ENCODE measurements at places on chromosomes 12 and 14. TPM values are rescaled to one million over a fixed set of nuclear protein-coding genes. Genes with fewer than 3 reads are reported as not detected.

GRCh38 chr14:83300476-83301064 is 1766.9 kb upstream of the SEL1L start:
- DNase-seq = no peak
- no peaks in the 10 kb centered on the region for H3K36me3 ChIP-seq
- H3K4me3 ChIP-seq = no peak overlapping the region
- H3K4me1 ChIP-seq = peaks cover 3% of the 10 kb centered on the region
- H3K27ac ChIP-seq = no peak overlapping the region

- no peak overlapping the region for H3K4me3 ChIP-seq
- H3K27ac ChIP-seq = peak overlapping the region; percentile 59
- no peak for DNase-seq
- no peaks in the 10 kb centered on the region for H3K27me3 ChIP-seq
- H3K36me3 ChIP-seq = no peaks in the 10 kb centered on the region
Measured at GRCh38 chr14:77988970-77989369, 181.2 kb upstream of the NRXN3 start.

- H3K27me3 ChIP-seq = no peaks in the 10 kb centered on the region
- H3K27ac ChIP-seq = no peak overlapping the region
- DNase-seq = no peak
- no peaks in the 10 kb centered on the region for H3K4me1 ChIP-seq
Measured at GRCh38 chr14:26191123-26191522, 406.7 kb downstream of the NOVA1 start.

The POTEG gene
- total RNA-seq = not detected

DNA sequence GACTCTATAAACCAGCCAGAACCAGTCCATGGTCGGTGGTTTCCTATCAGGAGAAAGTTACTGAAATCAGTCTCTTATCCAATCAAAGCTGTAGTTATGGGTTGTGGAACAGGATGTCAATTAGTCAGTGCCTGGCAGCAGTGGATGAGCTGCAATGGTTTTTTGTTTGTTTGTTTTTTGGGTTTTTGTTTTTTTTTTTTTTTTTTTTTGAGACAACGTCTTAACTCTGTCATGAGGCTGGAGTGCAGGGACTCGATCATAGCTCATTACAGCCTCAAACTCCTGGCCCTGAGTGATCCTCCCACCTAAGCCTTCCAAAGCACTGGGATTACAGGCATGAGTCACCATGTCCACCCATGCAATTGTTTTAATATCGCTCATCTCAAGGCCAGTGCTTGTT is 113.3 kb upstream of the CAND1 start:
- peaks cover 2% of the 10 kb centered on the region for H3K27me3 ChIP-seq
- H3K27ac ChIP-seq = no peak overlapping the region
- no peak overlapping the region for H3K4me3 ChIP-seq
- no peaks in the 10 kb centered on the region for H3K36me3 ChIP-seq
- no peak for DNase-seq

- H3K4me3 ChIP-seq = no peak overlapping the region
- DNase-seq = peak; percentile 54
- H3K27me3 ChIP-seq = no peaks in the 10 kb centered on the region
Measured at GRCh38 chr14:38721822-38722431, 381.1 kb downstream of the SEC23A start.

GRCh38 chr14:59317798-59318505 is 129.5 kb downstream of the DAAM1 start:
- no peaks in the 10 kb centered on the region for H3K36me3 ChIP-seq
- no peaks in the 10 kb centered on the region for H3K27me3 ChIP-seq
- H3K27ac ChIP-seq = no peak overlapping the region
- no peak for DNase-seq

DNA sequence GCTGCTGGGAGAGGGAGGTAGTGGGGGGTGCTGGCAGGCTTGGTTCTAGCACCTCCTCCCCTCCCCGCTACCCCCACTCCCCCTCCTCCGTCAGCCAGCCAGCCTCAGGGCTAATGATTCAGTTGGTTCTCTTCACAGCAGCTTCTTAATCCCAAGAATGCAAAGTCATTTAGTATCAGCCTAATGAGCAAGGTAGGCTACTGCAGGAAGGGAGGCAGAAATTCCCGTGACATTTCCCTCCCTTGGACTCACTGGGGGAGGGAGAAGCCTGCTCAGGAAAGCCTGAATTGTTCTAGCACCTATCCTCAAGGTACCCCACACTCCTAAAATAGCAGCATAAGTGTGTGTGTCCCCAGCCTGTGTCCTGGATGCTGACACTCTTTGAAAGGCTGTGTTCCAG is 29.8 kb downstream of the ITPK1 start:
- no peaks in the 10 kb centered on the region for H3K27me3 ChIP-seq
- no peaks in the 10 kb centered on the region for H3K36me3 ChIP-seq
- peaks cover 47% of the 10 kb centered on the region for H3K4me1 ChIP-seq
- no peak overlapping the region for H3K4me3 ChIP-seq
- peak overlapping the region; percentile 27 for H3K27ac ChIP-seq

The GUCY2C gene
- total RNA-seq = not detected

The TCTN1 gene
- total RNA-seq = 59.1 TPM

The ZBTB42 gene
- 2.7 TPM for total RNA-seq

- no peaks in the 10 kb centered on the region for H3K4me1 ChIP-seq
- H3K27me3 ChIP-seq = peaks cover 4% of the 10 kb centered on the region
- no peak overlapping the region for H3K27ac ChIP-seq
- no peak for DNase-seq
- H3K4me3 ChIP-seq = no peak overlapping the region
Measured at GRCh38 chr12:47032644-47033043, 46.8 kb upstream of the PCED1B start.

GRCh38 chr12:6980740-6981139 is 10.0 kb downstream of the EMG1 start:
- peaks cover 3% of the 10 kb centered on the region for H3K4me1 ChIP-seq
- H3K27me3 ChIP-seq = no peaks in the 10 kb centered on the region
- H3K36me3 ChIP-seq = peaks cover 12% of the 10 kb centered on the region
- DNase-seq = no peak
- no peak overlapping the region for H3K4me3 ChIP-seq
- no peak overlapping the region for H3K27ac ChIP-seq

- DNase-seq = no peak
- H3K27me3 ChIP-seq = peaks cover 10% of the 10 kb centered on the region
- H3K36me3 ChIP-seq = no peaks in the 10 kb centered on the region
- H3K27ac ChIP-seq = no peak overlapping the region
- no peak overlapping the region for H3K4me3 ChIP-seq
Measured at GRCh38 chr12:117506333-117506732, 144.9 kb upstream of the NOS1 start.

The KIF5A gene
- total RNA-seq = 16.9 TPM

DNA sequence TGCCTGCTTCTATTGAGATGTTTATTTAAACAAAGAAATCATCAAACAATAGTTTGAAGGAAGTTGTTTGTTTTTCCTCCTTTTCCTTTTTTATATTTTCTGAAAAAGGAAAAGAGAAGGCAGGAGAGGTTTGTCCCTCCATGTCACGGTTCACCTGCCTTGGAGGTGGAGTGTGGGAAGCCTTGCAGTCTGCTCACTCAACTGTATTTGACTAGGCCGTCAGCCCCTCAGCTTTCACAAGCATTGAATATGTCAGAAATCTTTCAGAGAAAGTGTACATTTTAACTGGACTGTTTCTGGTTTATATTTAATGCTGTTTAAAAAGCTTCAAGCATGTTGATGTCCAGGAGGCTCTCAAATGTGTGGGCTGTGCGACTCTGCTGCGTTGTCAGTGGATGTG is 370.4 kb downstream of the NPAS3 start:
- H3K27me3 ChIP-seq = no peaks in the 10 kb centered on the region
- no peaks in the 10 kb centered on the region for H3K36me3 ChIP-seq
- H3K4me1 ChIP-seq = peaks cover 34% of the 10 kb centered on the region
- H3K4me3 ChIP-seq = no peak overlapping the region
- no peak overlapping the region for H3K27ac ChIP-seq
- DNase-seq = no peak

DNA sequence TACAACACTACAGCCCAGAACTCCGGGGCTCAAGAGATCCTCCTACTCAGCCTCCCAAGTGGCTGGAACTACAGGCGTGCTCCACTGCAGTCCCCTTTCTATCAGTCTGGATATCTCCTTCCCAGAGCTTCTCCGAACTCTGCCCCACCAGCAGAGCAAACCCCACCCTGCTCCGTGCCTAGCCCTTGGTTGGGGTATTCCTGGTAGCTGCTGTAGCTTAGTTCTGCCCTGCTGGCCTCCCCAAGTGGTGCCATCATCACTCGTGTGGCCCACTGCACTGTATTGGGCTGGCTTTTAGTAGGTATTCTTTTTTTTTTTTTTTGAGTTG is 9.5 kb downstream of the HSP90AA1 start:
- peaks cover 39% of the 10 kb centered on the region for H3K36me3 ChIP-seq
- DNase-seq = no peak
- no peaks in the 10 kb centered on the region for H3K27me3 ChIP-seq
- no peak overlapping the region for H3K4me3 ChIP-seq
- peaks cover 16% of the 10 kb centered on the region for H3K4me1 ChIP-seq
- no peak overlapping the region for H3K27ac ChIP-seq

DNA sequence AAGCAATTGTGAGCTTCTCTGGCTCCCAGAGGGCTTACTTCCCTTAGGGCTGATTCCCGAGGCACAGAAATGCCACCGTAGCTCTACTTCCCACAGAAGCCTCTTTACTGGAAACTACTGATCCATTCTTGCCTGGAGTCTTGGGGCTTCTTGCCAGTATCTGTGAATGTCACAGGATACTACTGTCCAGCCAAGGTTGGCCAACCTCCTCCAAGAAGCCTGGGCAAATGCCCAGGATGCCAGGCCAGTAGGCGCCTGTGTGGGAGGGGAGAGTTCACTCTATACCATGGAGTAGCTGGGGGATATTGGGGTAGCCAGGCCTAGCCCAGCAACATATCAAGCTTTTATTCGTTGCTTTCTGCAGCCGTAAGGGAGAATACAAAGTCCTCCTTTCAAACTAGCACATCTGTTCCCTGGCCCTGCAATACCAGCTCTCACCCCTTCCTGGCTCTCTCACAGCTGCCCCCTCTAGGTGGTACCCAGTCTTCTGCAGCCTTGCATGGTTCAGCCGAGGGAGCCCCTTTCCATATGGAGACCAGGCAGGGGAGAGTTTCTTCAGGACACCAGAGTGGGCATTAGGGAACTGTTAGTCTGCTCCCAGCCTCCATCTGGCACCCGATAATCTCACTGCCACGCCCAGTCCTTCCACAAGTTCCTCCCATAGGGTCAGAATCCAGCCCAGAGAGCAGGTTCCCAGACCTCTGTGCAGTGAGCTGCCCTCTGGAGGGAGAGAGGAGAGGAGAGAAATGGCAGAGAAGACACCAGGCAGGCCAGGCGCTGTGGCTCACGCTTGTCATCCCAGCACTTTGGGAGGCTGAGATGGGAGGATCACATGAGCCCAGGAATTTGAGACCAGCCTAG is 24.3 kb upstream of the PLEK2 start:
- H3K4me1 ChIP-seq = no peaks in the 10 kb centered on the region
- no peak overlapping the region for H3K4me3 ChIP-seq
- no peak overlapping the region for H3K27ac ChIP-seq
- no peak for DNase-seq

DNA sequence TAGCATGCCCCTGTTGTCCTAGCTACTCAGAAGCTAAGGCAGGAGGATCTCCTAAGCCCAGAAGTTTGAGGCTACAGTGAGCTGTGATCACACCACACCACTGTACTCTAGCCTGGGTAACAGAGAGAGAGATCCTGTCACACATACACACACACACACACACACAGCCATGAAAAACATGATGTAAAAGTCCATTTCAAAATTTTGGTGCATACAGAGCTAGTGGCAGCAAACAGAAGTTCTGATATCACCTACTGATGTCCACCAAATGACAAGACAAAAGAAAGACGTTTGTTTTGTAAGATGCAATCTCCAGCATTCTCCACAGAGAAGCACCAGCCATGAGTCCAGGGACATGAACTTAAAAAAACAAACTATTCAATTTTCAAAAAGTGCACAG is 15.9 kb downstream of the AREL1 start:
- H3K27ac ChIP-seq = no peak overlapping the region
- no peak for DNase-seq
- H3K36me3 ChIP-seq = peaks cover 16% of the 10 kb centered on the region
- no peaks in the 10 kb centered on the region for H3K4me1 ChIP-seq
- H3K4me3 ChIP-seq = no peak overlapping the region
- no peaks in the 10 kb centered on the region for H3K27me3 ChIP-seq

DNA sequence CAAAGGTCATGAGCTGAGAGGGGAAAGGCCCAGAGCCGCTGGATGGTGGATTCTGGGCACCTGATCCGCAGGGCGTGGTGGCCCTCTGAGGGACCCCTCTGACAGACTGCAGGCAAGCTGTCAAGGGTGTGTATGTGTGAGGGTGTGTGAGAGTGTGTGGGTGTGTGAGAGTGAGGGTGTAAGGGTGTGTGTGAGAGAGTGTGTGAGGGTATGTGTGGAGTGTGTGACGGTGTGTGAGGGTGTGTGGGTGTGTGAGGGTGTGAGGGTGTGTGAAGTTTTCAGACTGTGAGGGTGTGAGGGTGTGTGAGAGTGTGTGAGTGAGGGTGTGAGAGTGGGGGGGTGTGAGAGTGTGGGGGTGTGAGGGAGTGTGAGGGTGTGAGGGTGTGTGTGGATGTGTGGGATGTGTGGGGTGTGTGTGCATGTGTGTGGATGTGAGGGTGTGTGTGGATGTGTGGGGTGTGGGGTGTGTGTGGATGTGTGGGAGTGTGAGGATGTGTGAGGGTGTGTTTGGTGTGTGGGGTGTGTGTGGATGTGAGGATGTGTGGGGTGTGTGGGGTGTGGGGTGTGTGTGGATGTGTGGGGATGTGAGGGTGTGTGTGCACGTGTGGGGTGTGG is 156.7 kb downstream of the TMEM121 start:
- no peak overlapping the region for H3K4me3 ChIP-seq
- no peaks in the 10 kb centered on the region for H3K27me3 ChIP-seq
- DNase-seq = no peak
- H3K4me1 ChIP-seq = no peaks in the 10 kb centered on the region
- peaks cover 14% of the 10 kb centered on the region for H3K36me3 ChIP-seq

DNA sequence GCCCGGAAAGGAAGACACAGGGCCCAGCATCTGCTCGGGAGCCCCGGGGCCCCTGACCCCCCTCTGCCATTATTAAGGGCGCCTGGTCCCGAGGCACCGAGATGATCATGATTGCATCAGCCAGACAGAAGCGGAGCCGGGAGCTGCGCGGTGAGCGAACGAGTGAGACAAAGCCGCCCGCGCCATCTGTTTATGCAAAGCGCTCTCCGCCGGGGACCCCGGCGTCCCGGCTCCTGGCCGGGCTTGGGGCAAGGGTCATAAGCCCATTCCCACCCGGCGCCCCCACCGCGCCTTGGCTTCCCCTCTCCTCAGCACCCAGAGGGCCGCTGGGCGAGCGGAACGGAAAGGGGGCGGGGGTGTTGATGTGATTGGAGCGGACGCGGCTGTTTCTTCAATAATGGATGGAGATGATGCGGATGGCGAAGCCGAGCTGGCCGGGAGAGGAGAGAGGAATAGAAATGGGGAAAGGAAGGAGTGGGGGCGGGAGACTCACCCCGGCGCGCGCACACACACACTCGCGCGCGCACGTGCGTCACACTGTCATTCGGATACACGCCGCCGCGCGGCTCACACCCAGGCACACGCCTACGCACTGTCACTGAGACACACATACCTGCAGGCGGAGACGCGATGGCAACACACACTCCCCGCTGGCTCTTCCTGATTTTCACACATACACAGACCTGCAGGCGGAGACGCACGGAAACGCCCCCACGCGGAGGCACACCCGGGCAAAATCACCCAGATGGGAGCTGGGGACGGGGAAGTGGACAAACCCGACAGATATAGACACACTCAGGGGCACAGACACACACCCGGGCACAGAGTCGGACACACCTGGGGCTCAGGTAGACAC is 10.7 kb downstream of the STAC3 start:
- no peaks in the 10 kb centered on the region for H3K36me3 ChIP-seq
- peak overlapping the region; percentile 90 for H3K4me3 ChIP-seq
- no peak for DNase-seq
- H3K27ac ChIP-seq = peak overlapping the region; percentile 27
- peaks cover 60% of the 10 kb centered on the region for H3K4me1 ChIP-seq

- H3K36me3 ChIP-seq = peaks cover 5% of the 10 kb centered on the region
- H3K27me3 ChIP-seq = no peaks in the 10 kb centered on the region
- DNase-seq = no peak
Measured at GRCh38 chr12:80902711-80903110, 35.0 kb downstream of the LIN7A start.
